EL (cell line): ENCODE measurements at places on chromosomes 5 and 9.

DNA sequence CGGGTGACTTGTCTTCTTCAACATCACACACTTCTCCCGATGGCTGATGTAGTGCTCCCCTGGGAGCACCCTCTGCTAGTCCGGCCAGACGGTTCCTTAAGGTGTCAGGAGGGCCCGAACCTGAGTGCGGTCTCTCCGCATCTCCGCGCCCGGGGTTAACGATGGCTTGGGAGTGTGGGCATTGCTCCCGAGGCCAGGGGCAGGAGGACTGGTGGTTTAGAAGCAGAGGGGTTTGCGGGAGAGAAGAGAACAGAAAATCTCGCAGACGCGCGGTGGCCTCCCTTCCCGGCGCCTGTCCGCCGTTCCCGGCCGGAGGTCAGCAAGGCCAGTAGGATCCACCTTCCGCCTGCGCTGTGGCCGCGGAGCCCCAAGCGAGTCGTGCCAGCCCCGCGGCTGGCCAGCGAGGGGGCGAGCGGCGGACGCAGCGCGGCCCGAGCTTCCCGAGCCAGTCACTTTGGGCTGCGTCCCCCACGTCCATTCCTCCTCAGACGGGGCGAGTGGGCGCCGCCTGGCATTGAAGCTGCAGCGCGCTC, 700 bp downstream of the CDO1 start:
- peak; percentile 28 for DNase-seq

DNA sequence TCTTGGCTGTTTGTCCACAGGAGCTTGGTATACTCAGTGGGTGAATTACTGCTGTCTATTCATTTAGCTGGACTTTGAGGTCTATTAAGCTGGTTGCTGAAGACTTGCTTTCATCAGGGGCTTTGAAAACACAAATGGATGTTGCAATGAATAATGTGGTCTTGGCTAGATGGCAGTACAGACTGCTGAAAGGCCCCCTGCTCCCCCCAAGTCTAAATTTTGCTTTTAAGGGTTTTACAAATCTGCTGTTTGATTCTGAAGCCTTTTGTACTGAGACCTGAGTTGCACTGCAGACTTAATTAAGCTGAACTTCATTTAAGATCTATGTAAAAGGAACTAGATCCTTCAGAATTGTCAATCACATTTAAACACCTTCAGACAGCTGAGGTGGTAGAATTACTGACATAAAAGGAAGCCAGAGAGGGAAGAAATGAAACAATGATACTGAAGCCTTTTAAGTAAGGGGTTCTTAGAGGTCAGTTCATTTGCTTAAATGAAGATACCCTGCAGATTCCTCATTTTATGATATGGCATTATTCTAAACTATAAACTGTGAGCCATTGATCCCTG, 37.3 kb downstream of the KCTD16 start:
- DNase-seq = no peak

DNA sequence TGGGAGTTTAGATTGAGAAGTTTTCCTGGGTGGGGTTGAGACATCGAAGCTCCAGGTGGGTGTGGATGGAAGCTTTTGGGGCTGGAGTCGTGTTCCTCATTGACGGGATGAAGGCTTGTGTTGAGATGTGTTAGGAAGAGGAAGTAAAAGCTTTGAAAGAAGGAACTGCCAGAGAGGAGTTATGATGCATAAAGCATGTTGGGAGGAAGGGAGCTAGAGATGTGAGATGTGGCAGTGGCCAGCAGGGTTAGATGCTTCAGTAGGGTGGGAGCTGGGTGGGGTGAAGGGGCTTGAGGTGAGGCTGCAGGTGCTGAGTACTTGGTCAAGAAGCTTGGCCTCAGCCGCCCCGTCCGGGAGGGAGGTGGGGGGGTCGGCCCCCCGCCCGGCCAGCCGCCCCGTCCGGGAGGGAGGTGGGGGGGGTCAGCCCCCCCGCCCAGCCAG, 56.7 kb downstream of the HSPA4 start:
- DNase-seq = no peak

- no peak for DNase-seq
Observed at GRCh38 chr9:70367305-70367930, 47.0 kb downstream of the KLF9 start.

DNA sequence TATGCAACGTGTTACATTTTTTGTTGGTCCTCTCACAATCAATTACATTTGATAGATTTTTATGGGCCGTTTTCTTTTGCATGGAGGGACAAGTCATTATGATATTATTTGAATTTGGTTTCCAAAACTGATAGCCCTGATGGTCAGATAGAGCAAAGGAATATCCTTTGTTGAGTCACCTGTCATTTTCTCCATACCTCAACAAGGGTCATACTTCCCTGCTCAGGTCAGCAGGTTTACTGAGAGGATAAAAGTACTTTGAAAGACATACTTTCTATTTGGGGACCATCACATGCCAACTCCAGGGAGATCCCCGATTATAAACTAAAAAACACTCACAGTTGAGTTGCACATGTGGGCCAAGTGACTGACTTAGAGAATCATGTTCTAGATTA, 132.9 kb downstream of the SUSD1 start:
- DNase-seq = no peak

- peak; percentile 35 for DNase-seq
Observed at GRCh38 chr9:78235256-78235761, 566 bp upstream of the CEP78 start.

DNA sequence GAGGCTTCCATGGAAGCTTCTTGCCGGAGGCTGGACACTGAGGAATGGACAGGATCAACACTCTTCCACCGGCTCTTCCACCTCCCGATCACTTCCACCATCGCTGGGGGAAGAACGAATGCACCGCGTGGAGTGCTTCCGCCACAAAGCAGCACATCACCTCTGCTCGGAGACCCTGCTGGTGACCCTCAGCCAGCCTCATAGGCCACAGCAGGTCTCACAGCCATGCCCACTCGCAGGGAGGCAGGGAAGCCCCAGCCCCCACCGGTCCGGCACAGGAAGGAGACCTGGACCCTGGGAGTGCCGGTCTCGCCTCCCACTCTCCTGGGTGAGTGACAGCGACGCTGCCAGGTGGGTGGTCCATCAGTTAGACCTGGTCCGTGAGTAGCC, 4.7 kb downstream of the MRPL36 start:
- no peak for DNase-seq

GRCh38 chr9:114624677-114625076, 13.6 kb downstream of the TMEM268 start:
- no peak for DNase-seq

DNA sequence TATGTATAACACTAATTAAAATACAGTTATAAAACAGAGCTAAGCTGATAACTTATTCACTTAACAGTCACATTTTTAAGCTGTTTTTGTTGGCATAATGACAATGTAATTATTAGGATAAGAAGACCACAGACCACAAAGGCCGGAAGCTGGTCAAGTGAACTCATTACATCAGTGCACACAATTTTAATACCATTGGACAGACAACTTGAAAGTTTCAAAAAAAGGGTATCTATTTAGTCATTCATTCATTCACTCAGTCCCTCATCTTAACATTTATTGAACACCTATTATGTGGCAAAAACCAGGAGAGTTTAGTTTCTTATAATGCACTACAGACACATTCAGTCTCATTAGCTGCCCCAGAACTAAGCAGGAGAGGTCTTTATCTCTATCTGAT, 11.6 kb downstream of the ERP44 start:
- DNase-seq = peak; percentile 70
